ENCODE measurements at places on chromosomes 13 and 19. TPM values are rescaled to one million over a fixed set of nuclear protein-coding genes. Genes with fewer than 3 reads are reported as not detected.

KLK11 gene
- total RNA-seq: 0.95 TPM

MPND gene
- total RNA-seq: 31.1 TPM

DNA sequence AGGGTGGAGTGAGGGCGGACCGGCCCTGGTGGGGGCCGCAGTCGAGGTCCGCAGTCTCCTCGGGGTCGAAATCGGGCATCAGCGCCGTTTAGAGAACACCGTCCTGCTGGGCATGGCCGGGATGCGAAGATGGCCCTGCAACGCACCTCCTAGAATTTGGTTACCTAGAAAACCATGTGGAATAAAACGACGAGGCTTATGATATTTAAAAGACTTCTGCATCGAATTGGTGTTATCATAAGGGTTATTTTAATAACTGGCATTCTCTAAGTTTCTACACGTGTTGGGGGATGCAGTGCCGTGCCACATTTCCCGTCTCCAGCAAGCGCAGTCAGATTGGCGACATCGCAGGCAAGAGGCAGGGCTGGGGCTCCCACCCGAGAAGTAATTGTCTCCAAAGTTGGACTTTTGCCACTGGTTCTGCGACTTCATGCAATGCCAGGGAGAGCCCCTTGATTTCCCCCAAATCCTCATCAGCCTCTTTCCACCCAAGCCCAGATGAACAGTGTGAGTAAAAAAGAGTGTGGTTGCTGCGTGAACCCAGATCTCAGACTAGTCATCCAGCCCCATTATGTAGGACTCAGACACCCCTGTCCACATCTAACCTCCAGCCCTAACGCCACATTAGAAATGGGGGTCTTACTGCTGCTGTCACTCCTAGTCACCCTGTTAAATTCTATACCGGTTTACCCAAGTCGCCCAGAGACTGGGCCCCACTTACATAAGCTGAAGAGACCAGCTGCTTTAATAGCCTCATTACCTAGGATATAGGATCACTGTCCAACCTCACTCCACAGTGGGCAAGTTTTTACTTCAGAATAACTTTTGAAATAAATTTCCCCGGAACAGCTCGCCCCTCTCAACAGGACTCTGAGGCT is 571 bp upstream of the DHRS12 start:
- DNase-seq: peak; percentile 70

DNA sequence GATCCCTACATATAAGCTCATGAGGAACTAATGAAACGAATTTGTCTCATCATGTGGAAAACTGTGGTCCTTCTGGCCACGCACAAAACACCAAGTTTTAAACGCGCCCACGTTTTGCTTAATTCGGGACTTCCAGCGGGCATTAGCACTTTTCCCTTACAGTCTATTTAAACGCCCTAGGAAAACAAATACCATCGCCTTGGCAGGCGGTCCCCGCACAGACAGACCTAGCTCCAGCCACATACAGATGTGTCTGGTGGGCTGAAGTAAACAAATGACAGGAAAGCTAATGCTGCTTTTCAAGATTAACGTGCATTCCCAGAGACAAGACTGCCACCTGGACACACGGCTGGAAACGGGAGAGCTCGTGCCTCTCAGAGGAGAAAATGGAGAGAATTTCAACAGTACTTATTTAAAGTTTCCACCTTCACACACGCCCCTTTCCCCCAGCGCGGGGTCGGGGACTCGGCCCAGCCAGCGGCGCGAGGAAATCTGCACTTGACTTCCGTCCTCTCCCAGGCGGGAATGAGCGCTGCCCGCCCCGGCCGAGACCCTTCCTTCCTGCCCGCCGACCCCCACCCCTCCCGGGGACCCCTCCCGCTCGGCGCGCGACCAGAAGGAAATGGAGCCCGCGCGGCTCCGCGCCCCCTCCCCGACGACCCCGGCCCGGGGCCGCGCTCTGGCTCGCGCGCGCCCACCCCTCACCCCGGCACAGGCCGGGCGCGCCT is 931 bp downstream of the USP12 start:
- DNase-seq: peak; percentile 68

DNA sequence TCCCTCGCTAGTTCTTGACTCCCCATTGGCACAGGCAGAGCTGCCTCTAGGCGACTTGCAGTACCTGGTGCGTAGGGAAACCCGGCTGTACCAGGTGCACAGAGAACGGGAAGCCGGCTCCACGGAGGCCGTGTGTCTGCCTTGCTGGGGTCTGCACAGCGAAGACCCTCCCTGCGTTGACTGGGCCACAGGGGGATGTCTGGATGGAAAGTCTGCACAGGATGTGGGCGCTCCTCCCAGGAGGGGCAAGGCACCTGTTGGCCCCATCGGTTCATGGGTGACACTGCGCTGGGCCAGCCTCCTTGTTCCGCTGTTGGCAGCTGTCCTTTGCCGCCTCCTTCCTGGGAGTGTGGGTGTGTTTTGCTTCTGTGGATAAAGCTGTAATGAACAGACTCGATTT is 138.3 kb downstream of the TEX29 start:
- DNase-seq: no peak

DNA sequence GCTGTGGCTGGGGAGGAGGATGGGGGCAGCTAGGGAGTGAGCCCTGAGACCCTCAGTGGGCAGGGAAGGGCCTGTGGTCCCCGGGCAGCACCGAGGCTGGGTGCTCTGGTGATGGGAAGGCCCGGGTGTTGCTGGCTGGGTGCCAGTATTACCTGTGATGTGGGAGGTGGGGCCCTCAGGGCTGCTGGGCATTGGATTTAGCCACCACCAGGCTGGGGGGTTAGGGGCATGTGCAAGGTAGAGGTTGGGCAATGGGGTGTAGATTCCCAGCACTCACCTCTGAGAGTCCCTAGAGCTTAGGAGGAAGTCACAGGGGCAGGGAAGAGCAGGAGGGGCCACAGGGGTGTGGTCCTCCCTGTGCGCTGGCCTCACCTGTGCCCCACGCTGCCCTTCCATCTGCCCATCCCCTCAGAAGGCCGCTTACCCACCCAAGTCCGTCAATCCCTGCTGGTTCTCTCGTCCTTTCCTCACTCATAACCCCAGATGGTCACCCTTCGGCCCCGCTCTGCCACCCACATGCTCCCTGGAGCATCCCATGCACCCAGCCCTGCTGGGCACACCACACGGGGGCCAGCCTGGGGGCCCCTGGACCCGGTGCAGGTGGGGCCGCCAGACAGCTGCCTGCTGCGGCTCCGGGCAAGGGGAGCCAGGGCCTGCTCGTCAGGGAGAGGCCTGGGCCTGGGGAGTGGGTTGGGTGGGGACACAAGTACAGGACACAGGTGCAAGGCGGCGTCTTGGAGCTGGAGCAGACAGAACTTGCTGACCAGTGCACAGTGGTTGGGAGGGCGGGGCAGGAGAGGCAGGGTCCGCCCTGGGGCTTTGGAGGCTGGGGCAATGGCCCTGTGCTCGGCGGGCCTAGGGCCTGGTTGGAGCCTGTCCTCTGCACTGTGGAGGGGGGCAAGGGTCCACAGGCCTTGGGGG is 12.5 kb downstream of the EPN1 start:
- no peak for DNase-seq

- DNase-seq: peak; percentile 91
Measured at GRCh38 chr19:1360818-1361461, 22.8 kb upstream of the NDUFS7 start.

DNA sequence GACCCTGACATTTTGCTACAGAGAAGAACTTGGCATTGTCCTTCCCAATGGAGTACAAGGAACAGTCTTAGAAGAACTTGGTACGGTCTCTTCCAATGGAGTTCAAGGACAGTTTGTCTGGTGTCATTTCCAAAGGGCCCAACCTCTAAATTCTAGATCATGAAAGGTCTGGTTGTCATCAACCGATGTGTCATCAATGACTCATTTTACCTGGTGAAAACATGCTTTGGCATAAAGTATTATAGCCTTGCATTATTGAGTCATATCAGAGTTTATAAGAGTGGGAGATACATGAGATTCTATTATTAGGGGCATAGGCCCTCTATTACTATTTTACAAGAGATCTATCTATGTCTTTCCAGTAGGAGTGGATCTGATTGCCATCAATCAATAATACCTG is 4.3 kb downstream of the CYP2B6 start:
- DNase-seq: no peak
